ENCODE measurements at places on chromosomes 6 and 20. TPM values are rescaled to one million over a fixed set of nuclear protein-coding genes. Genes with fewer than 3 reads are reported as not detected.

The SEMG1 gene
- polyA plus RNA-seq: not detected

The TRIM31 gene
- polyA plus RNA-seq: 5.0 TPM

The OPRL1 gene
- 0.50 TPM for polyA plus RNA-seq

The SPATS1 gene
- not detected for polyA plus RNA-seq

The PLN gene
- polyA plus RNA-seq: 0.69 TPM

The TSHZ2 gene
- 1.1 TPM for polyA plus RNA-seq

The OR12D3 gene
- polyA plus RNA-seq: not detected

The BAK1 gene
- polyA plus RNA-seq: 33.1 TPM

The DYNLT2 gene
- 4.2 TPM for polyA plus RNA-seq

The CLIC5 gene
- 10.1 TPM for polyA plus RNA-seq

The ZC3H12D gene
- polyA plus RNA-seq: 0.06 TPM

The PDE7B gene
- polyA plus RNA-seq: 1.2 TPM

The SCRT2 gene
- not detected for polyA plus RNA-seq

The SLC25A27 gene
- polyA plus RNA-seq: 3.0 TPM

The VWA7 gene
- polyA plus RNA-seq: 2.8 TPM

The HSD17B8 gene
- polyA plus RNA-seq: 12.9 TPM

The PDYN gene
- polyA plus RNA-seq: not detected

The PRSS35 gene
- polyA plus RNA-seq: 28.1 TPM

The SAPCD1 gene
- polyA plus RNA-seq: 2.0 TPM

The LINC00237 gene
- not detected for polyA plus RNA-seq

The PROKR2 gene
- polyA plus RNA-seq: not detected

The MYBL2 gene
- polyA plus RNA-seq: 19.4 TPM

The TMEM181 gene
- polyA plus RNA-seq: 17.9 TPM

The FGD2 gene
- polyA plus RNA-seq: 5.2 TPM

The SLC17A2 gene
- polyA plus RNA-seq: 2.2 TPM
